ENCODE measurements at places on chromosomes 5 and 9.

DNA sequence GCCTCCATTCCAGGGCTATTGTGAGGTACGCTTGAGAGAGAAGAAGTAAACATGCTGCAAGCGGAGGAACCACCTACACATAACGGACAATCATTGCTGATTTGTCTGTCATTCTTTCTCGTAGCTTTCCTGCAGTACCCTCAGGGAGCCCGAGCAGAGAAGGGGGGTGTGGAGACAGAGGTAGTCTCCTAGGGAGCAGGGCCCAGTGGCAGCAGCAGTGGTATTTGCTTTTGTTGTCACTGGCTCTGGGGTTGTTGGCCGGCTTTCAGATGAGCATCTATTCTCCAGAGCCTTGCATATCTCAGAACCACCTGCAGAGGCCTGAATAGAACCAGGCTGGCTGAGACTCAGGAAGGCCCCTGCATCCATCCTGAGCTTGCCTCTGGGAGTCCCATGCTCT is 19.9 kb downstream of the ENHO start:
- no peak for DNase-seq

DNA sequence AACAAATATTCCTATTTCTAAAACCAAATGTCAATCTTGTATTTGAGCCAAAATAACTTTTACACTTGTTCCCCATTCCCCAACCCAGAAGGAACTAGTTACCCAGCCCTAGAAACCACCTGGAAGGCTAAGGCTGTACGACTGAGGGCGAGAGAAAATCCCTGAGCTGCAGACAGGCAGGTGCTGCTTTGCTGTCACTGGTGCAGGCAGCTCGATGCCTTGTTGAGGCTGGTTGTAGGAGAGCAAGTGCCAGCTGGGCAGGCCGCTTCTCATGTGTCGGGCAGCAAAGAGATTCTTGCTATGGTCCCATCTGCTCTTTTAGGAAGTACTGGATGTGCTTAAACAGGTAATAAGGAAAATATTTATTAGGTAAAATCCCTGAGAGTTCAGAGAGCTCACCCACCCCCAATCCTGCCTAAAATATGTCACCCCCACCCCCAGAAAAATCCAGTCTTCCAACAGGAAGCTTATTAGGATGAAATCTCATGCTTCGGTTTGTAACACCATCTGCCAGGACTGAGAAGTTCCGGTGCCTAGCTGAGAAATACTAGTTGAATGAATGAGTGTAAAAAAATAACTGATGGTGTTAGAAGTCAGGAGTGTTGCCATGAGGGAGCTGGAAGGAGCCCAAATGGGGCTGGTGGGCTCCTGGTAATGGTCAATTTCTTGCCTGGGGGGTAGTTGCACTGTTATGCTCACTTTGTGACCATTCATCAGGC is 91.1 kb upstream of the DMRT1 start:
- DNase-seq, result no peak

- DNase-seq, result no peak
Measured at GRCh38 chr5:14595189-14595588, 13.6 kb downstream of the OTULINL start.

DNA sequence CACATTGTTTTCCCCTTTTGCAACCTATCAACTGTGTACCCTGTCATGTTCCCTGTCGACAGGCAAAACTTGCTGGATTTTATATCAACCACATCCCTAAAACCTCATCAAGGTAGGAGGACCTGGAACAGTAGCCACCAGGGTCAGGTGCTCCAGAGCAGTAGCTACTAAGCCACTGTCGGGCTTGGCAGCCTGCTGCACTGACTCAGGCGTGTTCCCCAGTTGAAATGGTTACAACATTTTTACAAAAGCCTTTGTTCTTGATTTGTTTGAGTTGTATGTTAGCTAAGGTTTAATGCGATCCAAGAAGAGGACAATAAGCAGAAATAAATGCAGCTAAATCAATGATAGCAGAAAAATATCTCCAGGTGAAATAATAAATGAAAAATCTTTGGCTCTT is 407.4 kb upstream of the TLE4 start:
- DNase-seq, result no peak

DNA sequence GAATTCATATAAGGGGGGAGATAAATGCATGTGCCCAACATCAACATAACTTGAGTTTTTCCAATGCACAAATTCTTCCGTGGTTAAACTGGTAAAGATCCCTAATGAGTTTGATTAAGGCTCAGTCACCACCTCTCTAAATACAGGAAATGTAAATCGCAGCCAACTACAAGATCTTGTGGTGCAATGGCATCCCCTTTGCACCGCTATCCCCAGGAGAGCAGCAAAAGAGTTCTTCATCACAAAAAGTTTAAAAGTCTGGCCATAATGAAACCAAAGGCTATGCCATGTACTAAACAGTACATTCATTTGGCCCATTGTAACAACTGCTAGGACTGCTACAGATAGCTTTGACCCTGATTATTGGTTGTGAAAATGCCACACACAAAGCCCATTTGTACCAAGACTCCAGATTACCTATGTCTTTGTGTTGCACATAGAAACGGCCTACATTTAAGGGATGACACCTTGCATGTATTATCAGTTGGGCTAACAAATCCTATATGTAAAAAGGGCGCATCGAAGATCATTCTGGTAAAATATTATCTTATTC is 44.5 kb downstream of the ZNF608 start:
- DNase-seq, result no peak

- peak; percentile 24 for DNase-seq
Measured at GRCh38 chr9:14797435-14797834, 74.9 kb upstream of the CER1 start.

DNA sequence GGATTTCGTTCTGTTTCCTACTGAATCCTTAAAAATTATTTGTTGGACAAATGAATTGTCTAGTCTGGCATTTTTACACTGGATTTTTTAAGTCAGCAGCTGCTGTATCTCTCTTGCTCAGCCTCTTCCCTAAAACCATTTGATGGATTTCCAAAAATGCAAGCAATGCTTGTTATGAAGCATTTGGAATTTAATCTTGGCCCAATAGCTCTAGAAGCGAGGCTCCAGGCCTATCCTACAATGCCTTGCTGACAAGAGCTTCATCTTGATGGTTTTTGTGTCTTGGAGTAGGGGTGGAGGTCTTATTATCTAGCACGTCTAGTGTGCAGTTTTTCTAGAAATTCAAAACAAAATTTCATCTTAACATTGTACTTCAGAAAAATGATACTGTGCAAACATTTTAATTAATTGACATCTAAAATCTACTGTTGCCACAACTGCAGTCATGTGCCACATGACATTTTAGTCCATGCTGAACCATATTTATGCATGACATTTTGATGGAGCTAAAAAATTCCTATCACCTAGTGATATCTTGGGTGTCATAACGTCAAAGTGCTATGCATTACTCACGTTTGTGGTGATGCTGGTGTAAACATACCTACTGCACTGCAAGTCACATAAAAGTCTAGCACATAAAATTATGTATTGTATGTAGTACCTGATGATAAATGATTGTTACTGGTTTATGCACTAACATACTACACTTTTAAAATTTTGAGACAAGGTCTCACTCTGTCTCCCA is 5.9 kb upstream of the RAD23B start:
- peak; percentile 71 for DNase-seq

- DNase-seq, result no peak
Measured at GRCh38 chr9:105030285-105030684, 102.3 kb upstream of the ABCA1 start.

- DNase-seq, result no peak
Measured at GRCh38 chr5:147101659-147102369, 133.0 kb upstream of the STK32A start.

- DNase-seq, result no peak
Measured at GRCh38 chr9:33436445-33436844, 10.9 kb downstream of the AQP3 start.

- no peak for DNase-seq
Measured at GRCh38 chr5:127963233-127963632, 120.3 kb upstream of the SLC12A2 start.

GRCh38 chr5:54655761-54656160 is 138.2 kb downstream of the SNX18 start:
- DNase-seq, result no peak

DNA sequence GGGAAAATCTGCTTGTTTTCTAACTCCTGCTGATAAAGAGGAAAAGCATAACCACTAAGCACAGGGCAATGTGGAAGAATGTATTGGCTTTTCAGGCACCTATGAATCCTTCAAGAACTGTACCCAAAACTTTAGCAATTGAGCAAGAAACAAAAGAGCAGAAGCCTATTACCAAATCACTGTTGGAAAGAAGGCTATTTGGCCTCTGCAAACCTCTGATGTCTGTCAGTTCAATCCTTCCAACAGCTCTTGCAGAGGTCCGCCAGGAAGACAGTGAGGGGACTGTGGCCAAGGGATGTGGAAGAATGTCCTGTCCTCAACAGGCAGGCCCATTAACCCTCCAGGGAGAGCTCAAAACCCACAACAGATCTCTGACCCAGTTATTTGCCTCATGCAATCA is 328.6 kb downstream of the ENC1 start:
- no peak for DNase-seq

DNA sequence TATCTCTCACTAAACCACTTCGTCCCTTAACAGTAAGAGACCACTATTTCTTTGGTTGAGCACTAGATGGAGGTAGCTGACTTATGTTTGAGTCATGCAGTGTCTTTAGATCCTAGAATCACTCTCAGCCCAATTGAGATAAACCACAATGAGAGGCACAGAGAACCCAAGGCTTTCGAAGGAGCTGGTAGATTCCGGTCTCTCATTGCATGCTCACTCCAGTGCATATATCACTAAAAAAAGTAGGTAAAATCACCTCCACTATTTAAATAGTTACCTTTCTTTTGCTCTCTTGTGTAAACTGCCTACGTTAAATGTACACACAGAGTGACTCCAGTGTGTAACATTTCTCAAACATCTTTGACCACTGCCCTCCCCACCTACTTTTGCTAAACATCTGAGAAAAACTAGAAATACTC is 27.6 kb downstream of the ACTL7A start:
- DNase-seq, result peak; percentile 9

GRCh38 chr9:76677481-76678055 is 86.7 kb upstream of the PCA3 start:
- DNase-seq, result no peak

DNA sequence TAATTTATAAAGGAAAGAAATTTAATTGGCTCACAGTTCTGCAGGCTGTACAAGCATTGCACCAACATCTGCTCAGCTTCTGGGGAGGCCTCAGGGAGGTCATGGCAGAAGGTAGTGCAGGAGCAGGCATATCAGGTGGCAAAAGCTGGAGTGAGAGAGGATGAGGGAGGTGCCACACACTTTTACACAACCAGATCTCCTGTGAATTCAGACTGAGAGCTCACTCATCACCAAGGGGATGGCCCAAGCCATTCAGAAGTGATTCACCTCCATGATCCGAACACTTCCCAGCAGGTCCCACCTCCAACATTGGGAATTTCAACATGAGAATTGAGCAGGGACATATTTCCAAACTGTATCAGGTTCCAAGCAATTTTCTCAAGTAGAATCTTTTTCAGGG is 84.7 kb upstream of the BRINP1 start:
- DNase-seq, result peak; percentile 1

GRCh38 chr5:129387944-129388343 is 72.2 kb upstream of the ADAMTS19 start:
- no peak for DNase-seq

- DNase-seq, result no peak
Measured at GRCh38 chr5:75282581-75282980, 45.9 kb upstream of the ANKRD31 start.

GRCh38 chr9:107635101-107635802 is 145.7 kb upstream of the KLF4 start:
- DNase-seq, result no peak

DNA sequence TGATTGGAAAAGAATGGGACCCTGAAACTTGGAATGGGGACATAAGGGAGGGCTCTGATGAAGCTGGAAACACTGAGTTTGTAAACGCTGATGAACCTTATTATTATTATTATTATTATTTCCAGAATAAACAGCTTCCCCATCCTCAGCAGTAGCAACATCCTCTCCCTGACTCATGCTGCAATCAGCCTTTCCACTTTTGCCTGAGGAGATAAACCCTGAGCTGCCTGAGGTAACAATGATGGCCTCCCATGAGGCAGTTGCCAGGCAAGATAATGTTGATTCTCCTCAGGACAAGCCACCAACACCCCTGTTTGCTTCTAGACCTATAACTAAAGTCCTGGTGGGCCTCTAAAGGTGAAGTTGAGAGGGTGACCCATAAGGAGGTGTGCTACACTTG is 139.2 kb upstream of the ATP10B start:
- no peak for DNase-seq

GRCh38 chr9:28820741-28821140 is 1247.5 kb upstream of the C9orf72 start:
- no peak for DNase-seq

DNA sequence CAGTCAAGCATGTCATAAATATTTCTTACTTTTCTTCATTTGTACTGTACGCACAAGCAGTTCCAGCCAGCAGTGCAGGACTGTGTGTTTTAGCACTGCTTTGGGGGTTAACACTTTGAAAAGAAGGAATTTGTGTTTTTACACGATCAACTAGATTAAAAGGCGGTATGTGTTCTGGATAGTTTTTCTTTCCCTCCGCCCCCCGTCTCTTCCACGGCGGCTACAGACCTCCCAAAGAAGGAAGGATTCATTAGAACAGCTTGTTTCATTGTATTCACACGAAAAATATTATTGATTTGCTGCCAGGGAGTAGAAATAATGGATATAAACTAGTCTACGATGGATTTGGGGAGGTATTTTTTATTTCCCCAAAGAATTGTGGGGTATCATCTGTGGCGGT is 336.8 kb upstream of the RFX3 start:
- no peak for DNase-seq

GRCh38 chr9:127133739-127134167 is 11.3 kb upstream of the ANGPTL2 start:
- DNase-seq, result peak; percentile 48

DNA sequence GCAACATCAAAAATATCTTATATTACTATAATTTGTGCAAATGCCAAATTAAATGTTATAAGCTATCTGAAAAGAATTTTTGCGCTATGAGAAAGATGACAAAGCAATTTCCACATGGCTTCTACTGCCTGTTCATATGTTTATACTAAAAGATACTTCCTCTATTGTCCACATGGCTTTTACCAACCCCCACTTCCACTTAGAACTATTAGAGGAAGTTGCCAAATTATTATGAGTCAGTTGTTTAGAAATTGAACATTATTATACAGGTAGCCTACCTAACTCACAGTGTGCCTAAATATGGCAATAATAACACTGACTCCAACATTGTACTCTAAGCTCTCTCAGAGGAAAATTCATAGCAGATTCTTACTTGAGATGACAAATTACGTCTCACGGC is 37.6 kb upstream of the SLC27A6 start:
- no peak for DNase-seq

All from fibroblast of skin of left quadriceps (primary cell).